Memory B cell (primary cell): ENCODE measurements at places on chromosomes 6 and 20.

- no peak for DNase-seq
Observed at GRCh38 chr6:138278326-138278725, 60.0 kb upstream of the PBOV1 start.

DNA sequence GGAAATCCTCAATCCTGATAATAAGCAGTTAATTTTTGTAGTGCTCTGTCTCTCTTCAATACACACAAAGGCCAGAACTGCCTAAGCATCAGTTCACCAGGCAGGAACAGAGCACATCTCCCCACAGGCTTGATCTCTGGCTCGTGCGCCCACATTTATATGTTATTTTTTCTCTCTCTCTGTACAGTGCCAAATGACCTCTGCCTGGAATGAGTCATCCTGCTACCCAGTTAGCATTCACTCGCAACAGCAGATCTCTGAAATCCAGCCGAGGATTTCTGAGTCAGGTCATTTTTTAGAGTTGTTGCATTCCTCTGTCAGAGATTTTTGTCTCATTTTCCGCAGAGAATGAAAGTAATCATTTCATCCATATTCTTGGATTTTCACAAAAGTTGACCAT is 107.1 kb downstream of the COL12A1 start:
- no peak for DNase-seq

GRCh38 chr20:49517805-49518100 is 35.3 kb upstream of the KCNB1 start:
- no peak for DNase-seq

- DNase-seq: no peak
Observed at GRCh38 chr6:128600397-128600951, 80.1 kb upstream of the PTPRK start.

DNA sequence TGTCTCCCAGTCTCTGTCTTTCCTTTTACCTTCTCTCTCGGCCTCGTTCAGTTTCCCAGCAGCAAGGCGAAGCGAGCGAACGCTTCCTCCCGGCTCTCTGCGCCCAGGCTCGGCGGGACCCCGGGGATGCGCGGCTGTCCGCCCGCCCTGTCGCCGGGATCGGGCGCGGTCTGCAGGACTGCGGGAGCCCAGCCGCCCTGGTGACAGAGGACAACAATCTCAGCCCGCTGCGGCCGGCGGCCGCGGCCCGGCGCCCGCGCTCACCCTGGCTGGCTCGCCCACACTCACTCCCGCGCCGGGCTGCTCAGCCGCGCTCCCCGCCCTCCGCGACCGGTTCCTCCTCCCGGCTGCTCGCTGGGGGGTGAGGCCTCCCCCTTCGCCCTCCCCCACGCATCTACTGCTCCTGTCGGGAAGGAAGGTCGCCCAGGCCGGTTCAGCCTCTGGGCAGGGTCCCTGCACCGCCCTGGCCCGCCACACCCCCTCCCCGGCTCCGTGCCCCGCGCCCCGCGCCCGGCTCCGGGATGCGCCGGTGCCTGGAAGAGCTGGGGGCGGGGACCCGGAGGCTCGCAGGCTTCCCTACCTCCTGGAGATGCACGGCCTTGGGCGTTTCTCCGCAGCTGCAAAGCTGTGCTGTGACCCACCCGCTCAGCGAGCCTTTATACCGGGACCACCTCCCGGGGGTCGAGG is 410 bp downstream of the SYNE1 start:
- DNase-seq: no peak

DNA sequence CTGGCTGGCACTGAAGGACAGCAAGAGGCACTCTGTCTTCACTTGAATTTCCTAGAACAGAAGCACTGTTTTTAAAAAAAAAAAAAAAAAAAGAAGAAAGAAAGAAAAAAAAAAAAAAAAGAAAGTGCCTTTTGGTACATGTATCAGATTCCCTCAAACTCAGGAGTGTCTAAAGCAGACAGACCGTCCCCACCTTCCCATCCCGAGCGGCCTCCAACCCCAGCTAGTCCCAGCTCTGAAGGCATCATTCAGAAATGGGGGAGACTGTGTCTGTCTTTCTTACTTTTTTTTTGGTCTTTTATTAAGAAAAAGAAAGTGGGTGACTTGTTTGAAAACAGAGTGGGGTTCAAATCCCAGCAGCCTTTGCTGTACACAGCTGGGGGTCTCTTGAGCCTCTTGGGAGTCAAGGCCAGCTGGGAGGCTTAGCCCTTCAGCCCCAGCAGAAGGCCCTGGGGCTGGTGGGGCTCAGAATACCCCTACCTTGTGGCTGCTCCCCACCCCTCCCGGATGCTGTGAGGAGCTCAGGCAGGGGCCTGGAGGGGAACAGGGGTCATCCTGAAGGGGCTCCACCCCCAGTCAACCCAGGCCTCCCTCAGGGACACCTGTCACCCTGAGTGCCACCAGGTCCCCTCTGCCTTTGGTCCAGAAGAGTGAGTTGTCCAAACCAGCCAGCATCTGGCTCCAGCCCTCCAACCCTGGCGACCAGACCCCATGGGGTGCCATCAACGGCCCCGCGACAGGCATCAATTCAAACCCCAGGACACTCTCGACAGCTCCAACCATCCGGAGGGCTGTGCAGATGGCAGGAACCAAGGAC is 128.3 kb downstream of the TAF4 start:
- DNase-seq: no peak

DNA sequence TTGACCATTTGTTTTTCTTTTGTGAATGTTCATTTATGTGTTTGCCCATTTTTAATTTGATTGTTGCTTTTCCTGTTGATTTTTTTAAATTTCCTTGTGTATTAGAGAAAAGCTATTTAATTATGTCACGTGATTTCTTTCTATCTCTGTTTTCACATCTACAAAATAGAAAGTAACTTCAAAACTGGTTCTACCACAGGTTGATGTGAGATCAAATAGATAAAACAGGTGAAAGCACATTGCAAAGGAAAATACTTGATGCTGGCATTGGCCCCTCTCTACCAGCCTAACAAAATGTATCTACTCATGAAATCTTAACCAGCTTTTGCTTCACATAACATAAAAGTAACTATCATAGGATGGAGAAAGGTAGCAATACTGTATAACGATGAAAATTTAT is 129.2 kb downstream of the TMEM242 start:
- DNase-seq: no peak

DNA sequence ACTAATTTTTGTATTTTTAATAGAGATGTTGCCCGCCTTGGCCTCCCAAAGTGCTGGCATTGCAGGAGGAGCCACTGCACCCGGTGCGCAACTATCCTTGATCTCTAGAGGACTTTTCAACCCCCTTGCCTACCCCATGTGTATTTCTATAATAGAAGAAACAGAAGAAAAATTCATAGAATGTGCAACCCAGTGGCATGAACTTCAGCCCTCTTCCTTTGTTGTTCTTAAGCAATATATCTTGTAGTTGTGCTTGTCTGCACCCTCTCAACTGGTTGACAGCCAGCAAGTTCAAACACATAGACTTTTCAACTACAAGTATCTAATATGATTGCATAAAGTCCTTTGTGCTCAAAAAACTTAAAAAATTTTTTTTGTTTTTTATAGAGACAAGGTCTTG is 72.3 kb upstream of the NCOA3 start:
- DNase-seq: no peak

DNA sequence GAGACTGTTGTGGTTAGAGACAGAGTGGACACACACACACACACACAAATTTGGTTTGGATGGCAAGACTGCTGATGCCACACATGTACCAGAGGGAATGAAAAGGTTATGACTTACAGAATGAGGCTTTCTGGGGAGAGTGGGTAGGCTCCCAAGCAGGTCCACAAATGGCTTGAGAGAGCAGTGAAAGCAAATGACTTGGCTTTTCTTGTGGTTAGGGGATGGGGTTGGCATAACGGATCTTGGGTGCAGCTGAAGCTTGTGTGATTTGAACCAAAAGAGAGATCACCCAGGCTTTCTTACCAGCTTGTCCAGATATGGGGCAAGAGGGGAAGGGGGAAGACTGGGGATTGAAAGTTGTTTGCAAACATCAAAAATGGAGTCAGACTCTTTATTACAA is 73.9 kb upstream of the OLIG3 start:
- DNase-seq: no peak

- DNase-seq: no peak
Observed at GRCh38 chr6:131838051-131838450, 30.2 kb downstream of the ENPP1 start.

DNA sequence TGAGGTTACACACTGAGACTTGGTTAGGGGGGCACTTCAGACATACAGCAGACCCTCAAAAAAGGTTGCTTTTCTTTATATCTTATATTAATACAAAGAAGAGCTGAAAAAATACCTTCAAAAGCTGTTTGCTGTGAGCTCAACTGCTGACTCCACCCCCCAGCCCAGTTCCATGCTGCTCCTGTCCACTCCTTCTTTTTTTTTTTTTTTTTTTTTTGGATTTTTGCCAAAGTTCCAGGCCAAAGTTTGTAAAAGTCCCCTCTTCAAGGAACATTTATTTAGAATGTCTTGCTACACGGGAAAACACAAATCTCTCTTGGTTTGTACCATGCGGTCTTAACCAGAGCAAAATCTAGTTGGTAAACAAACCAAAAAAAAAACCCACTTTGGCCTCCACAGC is 85.3 kb upstream of the AKAP12 start:
- DNase-seq: no peak

- no peak for DNase-seq
Observed at GRCh38 chr6:152068622-152069261, 261.3 kb downstream of the ESR1 start.

DNA sequence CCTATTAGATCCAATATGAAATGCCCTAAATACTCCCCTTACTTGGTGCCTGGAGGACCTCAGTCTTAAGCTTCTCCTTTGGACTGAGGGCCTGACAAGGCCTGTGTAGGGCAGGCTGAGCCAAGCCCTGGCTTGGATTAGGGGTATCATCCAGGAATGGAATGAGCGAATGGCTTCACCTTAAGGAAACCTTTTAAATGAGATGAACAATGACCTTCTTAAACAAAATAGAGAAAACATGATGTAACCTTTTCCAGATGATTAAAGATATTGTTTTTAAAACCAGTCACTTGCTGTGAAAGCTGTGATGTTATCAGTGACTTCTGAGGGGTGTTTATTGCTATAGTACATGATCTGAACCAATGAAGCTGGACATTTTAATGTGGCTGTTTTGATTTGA is 55.5 kb downstream of the TRAF3IP2 start:
- DNase-seq: no peak

GRCh38 chr6:142294679-142295078 is 7.1 kb upstream of the ADGRG6 start:
- DNase-seq: no peak

DNA sequence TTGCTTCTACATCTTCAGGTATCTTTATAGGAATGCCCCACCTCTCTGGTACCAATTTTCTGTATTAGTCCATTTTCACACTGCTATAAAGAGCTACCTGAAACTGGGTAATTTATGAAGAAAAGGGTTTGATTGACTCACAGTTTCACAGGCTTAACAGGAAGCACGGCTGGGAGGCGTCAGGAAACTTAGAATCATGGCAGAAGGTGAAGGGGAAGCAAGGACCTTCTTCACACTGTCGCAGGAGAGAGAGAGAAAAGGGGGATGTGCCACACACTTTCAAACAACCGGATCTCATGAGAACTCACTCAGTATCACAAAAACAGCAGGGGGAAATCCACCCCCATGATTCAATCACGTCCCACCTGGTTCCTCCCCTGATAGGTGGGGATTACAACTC is 24.4 kb upstream of the LY86 start:
- DNase-seq: no peak

DNA sequence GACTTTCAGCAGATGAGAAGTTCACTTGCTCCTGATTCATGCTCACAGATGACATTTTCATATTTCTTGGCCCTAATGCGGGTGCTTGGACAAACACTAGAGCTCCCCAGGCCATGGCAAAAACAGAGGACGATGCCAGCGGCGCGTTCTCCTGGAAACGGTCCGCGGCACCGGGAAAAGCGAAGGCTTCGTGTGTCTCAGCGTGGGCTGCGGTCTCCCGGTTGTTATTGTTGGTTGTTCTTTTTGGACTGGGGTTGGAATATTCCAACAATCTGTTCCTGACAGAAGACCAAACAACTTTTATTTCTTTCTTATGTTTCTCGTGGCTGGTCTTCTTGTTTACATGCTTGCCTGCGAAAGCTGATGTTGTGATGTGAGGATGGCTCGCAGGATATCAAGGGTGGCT is 46.8 kb upstream of the NEDD9 start:
- DNase-seq: no peak

- DNase-seq: no peak
Observed at GRCh38 chr6:111771629-111772028, 101.6 kb downstream of the FYN start.

- no peak for DNase-seq
Observed at GRCh38 chr20:13222319-13222716, 1.2 kb downstream of the ISM1 start.

DNA sequence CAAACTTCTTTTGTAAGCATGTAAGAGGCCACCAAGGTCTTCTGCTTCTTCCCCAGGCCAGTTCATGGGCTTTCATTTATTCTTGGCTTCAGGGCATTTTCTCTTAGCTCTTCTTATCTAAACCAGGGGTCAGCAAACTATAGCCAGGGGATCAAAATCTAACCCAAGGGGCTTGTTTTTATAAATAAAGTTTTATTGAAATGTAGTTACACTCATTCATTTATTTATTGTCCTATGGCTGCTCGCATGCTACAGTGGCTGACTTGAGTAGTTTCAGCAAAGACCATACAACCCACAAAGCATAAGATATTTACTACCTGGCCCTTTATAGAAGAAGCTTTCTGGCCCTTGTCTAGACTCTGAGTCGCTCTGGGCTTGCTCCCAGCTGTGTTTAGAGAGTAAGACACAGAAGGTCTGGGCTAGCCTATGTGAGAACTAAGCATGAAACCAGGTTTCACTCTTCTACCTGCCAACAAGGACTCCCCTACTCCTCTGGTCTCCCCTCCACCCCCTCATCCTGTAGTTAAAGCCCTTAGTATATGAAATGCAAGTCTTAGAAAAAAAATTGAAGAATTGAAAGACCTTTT is 43.2 kb downstream of the KHDC1L start:
- no peak for DNase-seq

DNA sequence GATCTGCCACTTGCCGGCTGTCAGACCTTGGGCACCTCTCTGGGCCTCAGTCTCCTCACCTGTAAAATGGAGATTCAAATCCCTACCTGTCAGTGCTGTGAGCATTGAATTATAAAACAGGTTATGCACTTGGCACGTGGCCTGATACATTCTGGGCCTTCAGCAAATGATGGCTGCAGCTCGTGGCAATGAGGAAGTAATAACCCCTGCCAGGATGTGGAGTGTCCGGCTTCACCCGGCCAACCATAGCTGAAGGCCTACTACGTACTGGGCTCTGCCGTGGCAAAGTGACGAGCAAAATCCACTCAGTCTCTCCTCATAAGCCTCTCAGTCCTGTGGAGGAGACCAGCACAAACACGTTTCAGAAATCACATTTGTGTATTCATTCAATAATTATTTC is 10.9 kb upstream of the VSTM2L start:
- DNase-seq: no peak

- DNase-seq: no peak
Observed at GRCh38 chr6:153673225-153673624, 365.8 kb upstream of the OPRM1 start.

GRCh38 chr20:46705378-46705729 is 4.1 kb upstream of the SLC2A10 start:
- DNase-seq: no peak
